Cortex of kidney (tissue), 1 donor: ENCODE measurements at places on chromosomes 7 and 10.

GRCh38 chr7:2211926-2212325 lies 20.8 kb downstream of the MAD1L1 start:
- no peak for DNase-seq

DNA sequence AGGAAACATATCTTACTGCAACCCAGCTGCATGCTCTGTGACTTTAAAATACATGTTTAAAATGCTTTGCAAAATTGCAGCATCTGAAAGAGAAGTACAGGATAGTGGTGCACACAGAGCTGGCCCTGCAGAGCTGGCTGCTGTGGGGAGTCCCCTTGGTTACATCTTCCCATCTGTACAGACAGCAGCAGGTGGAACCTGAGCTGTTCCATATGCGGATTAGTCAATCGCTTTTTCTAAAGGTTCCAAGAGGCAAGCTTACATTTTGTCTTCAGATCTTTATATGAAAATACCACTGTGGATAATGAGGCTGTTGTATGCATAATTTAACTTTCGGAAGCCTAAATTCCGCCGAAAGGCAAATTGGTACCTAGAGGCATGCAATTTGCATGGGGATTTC lies 444.1 kb downstream of the NRG3 start:
- no peak for DNase-seq

- DNase-seq, result no peak
Observed at GRCh38 chr10:100124097-100124496, 42.4 kb upstream of the CPN1 start.

DNA sequence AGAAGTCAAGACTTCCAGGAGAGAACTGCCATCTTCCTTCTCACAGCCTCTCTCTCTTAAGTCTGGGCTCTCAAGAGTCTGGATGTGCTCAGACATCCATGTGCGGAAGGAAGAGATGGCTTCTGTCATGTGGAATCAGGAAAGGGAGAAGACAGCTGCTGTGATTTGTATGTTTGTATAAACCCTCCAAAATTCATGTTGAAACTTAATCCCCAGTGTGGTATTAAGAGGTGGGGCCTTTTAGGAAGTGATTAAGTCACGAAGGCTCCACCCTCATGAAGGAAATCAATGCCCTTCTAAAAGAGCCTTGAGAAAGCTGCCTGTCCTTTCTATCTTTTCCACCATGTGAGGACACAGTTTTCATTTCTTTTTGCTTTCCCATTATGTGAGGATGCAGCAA lies 73.9 kb upstream of the PTN start:
- no peak for DNase-seq

- DNase-seq, result no peak
Observed at GRCh38 chr10:88473989-88474883, 108.9 kb downstream of the RNLS start.

GRCh38 chr10:114590993-114591392 lies 67.1 kb downstream of the ABLIM1 start:
- DNase-seq, result no peak

DNA sequence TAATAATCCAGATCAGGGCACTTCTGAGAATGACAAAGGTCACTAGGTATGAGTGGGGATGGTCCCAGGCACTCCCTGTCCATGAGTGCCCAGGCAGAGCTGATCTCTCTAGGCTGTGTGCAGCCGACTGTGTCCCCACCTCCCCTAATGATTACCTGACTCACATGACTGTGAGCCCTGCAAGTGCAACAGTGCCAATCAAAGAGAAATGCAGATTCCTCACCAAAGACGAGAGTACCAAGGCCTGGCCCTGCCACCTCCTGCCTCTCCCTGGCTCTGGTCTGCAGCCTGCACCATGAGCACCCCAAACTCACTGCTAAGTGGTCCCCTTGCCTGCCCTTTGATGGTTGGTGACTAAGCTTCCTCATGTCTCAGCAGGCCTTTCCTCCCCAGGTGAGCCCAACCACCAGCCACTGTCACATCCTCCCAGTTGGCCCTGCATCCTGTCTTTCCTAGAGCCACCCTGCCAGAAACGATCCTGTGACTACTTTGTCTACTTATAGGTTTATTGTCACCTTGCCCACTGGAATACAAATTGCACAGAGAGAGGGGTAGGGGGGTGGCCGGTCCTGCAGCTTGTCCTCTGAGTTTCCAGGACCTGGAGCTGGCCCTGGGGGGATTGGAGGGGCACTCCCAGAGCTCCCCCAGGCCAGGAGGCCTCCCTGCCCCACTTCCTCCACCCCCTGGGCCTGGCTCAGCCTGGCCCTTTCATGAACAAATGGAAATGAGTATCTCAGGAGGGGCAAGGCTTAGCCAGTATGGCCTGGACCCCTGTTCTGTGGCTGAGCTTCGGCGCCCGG lies 22.4 kb upstream of the GDF10 start:
- DNase-seq, result no peak

DNA sequence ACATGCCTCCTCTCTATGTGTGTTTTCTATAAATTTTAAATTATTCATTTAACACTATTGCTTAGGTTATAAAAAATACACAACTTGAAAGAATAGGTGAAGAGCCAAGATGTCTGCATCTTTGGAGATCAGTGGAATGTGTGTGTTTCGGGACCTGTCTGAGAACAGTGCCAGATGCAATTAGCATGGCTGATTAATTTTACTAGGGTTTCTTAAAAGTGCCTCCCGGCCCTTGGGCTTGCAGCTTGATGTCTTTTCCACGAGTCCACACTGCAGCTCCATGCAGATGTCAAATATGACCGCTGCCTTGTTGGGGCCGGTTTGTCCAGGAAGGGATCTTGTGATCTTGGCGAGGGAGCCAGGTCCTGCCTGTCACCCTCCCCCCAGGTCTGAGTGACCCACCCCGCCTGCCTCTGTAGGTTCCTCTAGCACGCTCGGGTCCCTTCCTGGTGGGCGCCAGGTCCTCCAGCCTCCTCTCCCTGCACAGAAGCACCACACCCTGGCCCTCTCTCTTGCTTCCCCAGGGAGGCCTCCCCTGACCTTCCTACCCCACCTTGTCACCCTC lies 20.7 kb downstream of the LHPP start:
- no peak for DNase-seq

DNA sequence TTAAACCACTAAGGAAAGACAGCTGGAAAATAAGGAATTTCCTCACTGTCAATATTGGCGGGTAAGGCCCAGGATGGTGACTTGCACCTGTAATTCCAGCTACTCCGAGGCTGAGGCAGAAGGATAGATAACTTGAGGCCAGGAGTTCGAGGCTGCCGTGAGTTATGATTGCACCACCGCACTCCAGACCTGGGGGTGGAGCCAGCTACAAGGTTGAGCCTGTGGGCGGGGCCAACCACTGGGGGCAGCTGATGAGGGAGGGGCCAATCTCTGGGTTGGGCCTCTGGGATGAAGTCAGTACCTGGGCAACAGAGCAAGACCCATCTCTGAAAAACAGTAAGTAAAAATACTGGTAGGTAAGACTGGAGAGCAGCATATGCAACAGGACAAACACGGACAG lies 80.1 kb upstream of the ADO start:
- no peak for DNase-seq

- DNase-seq, result no peak
Observed at GRCh38 chr7:27098578-27099451, 3.0 kb upstream of the HOXA1 start.

DNA sequence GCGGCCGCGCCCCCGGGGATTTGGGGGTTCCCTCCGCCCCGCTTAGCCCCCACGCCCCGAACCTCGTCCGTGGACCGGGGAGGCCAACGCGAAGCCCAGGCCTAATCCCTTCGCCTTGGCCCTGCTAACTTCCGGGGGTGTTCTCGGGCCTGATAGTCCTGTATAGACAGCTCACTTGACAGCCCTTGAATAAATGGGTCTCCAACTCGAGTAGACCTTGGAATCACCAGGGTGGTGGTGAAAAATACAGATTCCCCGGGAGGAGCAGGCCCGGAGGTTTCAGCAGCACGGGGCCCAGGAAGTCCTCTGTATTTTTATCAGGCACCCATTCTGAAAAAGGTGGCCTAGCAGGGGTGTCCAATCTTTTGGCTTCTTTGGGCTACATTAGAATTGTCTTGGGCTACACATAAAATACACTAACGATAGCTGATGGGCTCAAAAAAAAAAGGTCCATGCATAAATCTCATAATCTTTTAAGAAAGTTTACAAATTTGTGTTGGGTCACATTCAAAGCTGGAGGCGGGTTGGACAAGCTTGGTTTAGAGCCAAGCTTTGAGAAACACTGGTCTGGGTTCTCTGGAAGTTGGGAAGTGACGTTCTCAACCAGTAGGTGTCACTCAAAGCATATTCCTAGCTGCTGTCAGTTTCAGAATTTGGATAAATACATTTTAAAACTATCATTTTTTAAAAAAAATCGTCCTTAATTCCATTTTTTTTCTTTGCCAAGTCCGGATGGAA lies 221.7 kb downstream of the PHTF2 start:
- DNase-seq, result no peak

GRCh38 chr7:18119985-18120384 lies 92.3 kb upstream of the PRPS1L1 start:
- DNase-seq, result no peak

DNA sequence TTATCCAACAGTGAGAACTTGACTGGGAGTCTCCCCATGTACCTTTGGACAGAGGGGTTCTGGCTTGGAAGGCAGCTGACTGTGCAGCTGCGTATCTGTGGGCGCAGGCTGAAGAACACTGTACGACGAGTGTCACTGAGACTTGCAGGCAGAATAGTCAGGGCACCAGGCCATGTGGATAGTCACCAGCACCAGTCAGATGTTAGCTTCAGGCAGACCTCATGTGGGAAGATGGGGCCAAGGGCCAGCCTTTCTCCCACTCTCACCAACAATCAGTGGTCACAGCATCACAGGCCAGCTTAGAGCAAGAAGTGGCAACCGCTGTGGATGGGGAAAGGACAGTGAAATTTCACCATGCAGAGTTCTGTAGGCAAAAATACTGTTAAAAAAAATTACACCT lies 43.4 kb upstream of the GJD4 start:
- DNase-seq, result no peak

- DNase-seq, result no peak
Observed at GRCh38 chr7:158858592-158859503, 2.5 kb downstream of the DYNC2I1 start.

GRCh38 chr10:50536617-50537240 lies 87.0 kb downstream of the SGMS1 start:
- no peak for DNase-seq

DNA sequence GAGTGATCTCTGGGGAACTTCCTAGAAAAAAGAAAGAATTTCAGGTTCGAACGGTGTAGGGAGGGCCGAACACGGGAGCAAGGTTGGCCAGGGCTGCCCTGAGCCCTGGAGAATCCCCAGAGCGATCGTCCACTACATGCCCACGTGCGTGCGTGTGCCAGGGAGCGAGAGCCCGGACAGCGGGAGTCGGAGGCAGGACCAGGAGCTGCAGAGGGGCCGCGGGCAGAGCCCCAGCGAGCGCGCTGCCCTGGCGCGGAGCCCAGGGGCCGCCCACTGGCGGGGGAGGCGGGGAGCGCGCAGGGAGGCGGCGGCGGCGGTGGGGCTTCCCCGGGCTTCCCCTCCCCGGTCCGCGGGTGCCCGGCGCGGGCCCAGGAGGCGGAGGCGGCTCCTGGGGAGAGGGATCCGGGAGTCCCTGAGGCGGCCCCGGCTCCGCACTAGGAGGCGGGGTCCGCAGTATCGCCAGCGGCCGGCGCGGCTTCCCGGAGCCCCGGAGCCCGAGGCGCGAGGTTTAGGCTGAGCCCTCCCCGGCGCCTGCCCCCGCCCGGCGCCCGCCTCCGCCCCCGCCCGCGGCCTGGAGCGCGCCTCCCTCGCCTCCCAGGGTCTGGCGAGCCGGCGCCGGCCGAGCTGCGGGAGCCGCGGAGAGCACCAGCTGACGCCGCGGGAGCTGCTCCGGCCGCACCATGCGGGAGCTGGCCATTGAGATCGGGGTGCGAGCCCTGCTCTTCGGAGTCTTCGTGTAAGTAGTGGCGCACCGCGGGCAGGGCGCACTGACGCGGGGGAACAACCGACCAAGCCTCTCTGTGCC lies at the start of gene PLPP4:
Gene PLPP4 (plus strand): TSS at position 602 of the 805 bp plus-strand sequence. CDS start 79 bp downstream, at position 681.
- no peak for DNase-seq

GRCh38 chr7:123974326-123974908 lies 49.4 kb downstream of the SPAM1 start:
- no peak for DNase-seq

DNA sequence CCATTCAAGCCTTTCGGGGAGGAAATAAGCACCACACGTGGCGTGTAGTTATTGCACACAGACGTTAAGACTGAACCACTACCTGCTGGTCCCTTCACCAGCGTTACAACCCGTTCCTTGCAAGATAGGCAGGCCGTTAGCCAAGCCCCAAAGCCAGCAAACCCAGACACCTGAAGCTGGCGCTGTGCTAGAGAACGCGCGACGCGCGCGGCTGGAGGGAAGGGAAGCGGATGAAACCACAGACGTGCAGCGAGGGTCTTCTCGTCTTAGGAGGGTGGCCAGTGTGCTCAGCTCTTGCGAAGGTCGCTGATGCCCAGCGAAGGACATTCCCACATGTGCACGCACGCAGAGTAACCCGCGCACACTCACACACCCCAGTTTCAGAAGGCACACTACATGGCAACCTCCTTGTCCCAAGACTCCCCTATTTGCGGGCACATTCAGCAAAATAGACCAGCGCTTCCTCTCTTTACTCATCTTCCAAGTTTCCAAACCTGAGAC lies 980 bp downstream of the TMEM26 start:
- DNase-seq, result no peak

- DNase-seq, result no peak
Observed at GRCh38 chr7:11120675-11121220, 147.1 kb downstream of the PHF14 start.

GRCh38 chr10:52351914-52352330 lies 37.8 kb downstream of the DKK1 start:
- no peak for DNase-seq

DNA sequence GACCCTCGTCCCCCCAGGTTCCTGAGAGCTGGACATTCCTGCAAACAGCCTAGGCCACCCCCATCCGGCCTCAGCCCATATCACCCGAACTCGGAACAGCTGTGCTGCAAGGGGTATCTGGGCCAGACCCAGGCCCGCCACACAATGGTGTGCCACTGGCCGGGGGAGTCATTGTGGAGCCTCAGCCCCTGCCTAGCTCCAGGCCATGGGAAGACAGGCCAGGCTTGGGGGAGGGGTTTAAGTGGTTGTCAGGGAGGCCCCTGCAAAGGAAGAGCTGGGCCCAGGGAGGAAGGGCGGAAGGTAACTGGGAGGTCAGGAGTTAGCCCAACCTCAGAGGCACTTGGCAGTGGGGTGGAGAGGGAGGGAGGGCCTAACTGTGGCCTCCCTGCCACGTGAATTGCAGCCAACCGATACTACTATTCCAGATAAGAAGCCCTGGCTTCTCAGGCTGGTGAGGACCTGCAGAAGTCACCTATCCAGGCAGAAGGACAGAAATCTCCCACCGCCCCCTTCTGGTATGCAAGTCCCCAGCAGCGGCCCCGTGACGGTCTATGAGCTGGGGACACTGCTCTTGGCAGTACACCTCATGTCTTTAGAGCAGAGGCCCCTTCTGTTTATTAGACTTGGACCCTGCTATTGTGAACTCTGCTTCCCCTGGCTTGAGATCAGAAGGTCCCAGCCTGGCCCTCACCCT lies 26.8 kb downstream of the VSIR start:
- DNase-seq, result no peak

DNA sequence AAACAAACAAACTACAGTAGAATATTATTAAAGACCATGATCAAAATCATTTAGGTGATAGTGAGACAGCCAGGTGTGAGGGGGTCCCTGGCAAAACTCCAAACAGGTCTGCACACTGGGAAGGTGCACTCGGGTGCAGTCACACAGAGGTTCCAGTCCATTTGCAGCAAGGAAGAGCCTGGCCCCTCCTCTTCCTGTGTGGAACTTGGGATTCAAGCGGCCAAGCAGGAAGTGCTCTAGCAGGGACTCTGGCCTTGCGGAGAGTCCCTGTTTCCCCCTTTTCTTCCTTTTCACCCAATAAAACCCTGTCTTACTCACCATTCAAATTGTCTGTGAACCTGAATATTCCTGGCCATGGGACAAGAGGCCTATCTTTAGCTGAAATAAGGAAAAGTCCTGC lies 181.8 kb downstream of the LRRTM3 start:
- DNase-seq, result no peak

GRCh38 chr7:66297579-66297978 lies 92.4 kb downstream of the TPST1 start:
- no peak for DNase-seq
